ENCODE measurements at places on chromosomes 3 and 15.

- DNase-seq = no peak
Observed at GRCh38 chr3:35598804-35599203, 40.5 kb upstream of the ARPP21 start.

GRCh38 chr15:68330901-68331300, 53.4 kb downstream of the FEM1B start:
- no peak for DNase-seq

- no peak for DNase-seq
Observed at GRCh38 chr15:100623301-100623700, 20.9 kb downstream of the ASB7 start.

DNA sequence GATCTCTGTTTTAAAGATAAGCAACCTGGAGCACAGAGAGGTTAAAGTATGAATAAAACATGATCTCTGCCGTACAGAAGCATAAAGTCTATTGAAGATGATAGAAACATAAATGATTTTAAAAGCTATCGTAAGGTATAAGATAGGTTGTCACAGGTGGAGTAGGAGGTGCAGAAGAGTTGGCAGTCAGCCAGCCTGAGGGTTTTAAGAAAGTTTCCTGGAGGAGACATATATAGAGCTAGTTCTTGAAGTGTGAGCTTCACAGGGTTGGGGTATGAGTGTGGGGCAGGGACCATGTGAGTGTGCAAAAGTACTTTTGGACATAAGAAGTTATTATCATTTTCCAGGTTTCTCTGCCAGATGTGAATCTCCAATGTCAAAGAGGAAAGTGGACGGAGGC, 3.9 kb upstream of the FGF12 start:
- no peak for DNase-seq

DNA sequence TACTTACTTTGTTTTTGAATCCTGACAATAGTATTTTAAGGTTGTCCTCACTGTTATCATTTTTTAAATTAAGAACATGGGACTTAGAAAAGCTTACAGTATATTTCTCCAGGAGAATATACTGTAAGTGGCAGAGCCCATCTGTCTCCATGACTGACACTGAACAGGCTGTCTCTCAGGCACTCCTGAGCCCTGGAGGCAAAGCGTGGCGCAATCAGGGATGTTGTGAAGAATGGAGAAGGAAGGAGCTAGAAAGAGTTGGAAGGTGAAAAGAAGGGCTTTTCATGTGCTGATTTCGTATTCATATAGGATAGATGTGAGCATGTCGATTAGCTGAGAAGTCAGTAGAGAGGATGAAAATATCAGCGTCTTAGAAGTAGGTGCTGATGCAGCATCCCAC, 41.5 kb downstream of the FGF12 start:
- DNase-seq = no peak

- no peak for DNase-seq
Observed at GRCh38 chr3:51559411-51559888, 20.9 kb downstream of the RAD54L2 start.

- DNase-seq = no peak
Observed at GRCh38 chr15:80208758-80209734, 43.0 kb downstream of the CTXND1 start.

- peak; percentile 66 for DNase-seq
Observed at GRCh38 chr15:40762919-40763800, 708 bp upstream of the GCHFR start.

DNA sequence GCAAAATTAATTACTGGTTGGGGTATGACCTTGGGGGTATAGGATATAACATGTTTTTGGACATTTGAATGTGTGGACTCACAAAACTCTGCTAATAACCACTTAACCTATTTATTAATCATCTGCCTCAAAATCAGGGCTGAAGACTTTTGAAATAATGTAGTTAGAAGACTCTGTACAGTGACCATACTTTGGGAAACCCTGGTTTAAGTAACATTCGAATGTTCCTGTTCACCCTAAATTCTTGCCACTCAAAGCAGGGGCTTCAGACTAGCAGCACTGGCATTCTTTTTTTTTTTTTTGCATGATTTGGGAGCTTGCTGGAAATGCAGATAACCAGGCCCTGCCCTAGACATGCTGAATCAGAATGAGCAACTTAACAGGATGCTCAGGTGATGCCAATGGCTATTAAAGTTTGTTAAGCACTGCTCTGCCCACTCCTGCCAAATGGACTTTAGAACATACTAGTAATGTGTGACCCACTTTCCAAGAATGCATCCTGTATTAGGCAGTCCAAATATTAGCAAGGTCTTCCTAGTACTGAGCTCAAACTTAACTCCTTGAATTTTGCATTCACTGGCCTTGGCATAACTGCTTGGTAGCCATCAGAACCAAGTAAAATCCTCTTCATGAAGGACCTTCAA, 12.7 kb upstream of the ST3GAL6 start:
- DNase-seq = no peak

- no peak for DNase-seq
Observed at GRCh38 chr3:4245671-4246070, 57.5 kb upstream of the SETMAR start.

- DNase-seq = no peak
Observed at GRCh38 chr3:180189310-180189648, 152.5 kb upstream of the PEX5L start.

DNA sequence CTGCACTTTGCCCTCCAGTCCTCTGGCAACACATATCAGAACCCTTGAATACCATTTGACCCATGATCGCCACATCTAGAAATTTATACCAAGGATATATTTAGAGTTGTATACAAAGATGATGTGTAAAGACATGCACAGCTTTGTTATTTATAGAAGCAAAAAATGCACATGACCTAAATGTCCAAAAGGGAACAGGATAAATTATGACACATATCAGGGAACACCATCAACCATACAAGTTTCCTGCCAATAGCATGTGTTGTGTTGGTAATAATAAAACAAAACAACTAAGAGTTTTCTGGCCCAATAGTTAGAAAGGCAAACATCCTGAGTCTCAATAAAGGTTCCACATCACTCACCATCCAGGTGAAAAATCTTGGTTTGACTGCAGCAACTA, 51.5 kb downstream of the AAGAB start:
- DNase-seq = no peak

GRCh38 chr15:64017082-64017588, 29.1 kb downstream of the DAPK2 start:
- DNase-seq = no peak

- DNase-seq = no peak
Observed at GRCh38 chr3:186779204-186779603, 4.2 kb upstream of the EIF4A2 start.

DNA sequence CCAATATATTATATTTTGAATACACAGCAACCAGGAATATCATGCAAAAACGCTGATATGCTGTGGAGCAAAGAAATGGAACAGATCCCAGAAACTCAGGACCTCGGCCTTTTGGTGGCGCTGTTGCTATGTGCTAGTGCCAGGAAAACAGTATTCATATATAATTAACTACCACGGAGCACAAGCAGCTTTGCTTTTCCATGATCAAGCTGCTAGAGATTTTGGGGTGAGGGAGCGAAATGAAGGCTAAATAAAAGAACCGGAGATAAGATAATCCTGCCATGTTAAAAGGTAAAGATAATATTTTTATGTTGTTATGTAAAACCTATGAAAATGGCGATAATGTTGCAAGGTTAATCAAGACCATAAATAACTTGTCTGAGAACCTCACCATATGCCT, 157.7 kb upstream of the FAM3D start:
- peak; percentile 69 for DNase-seq

GRCh38 chr3:160343132-160343531, 55.9 kb downstream of the IFT80 start:
- DNase-seq = no peak

GRCh38 chr3:171815973-171816595, 5.8 kb upstream of the PLD1 start:
- DNase-seq = no peak

DNA sequence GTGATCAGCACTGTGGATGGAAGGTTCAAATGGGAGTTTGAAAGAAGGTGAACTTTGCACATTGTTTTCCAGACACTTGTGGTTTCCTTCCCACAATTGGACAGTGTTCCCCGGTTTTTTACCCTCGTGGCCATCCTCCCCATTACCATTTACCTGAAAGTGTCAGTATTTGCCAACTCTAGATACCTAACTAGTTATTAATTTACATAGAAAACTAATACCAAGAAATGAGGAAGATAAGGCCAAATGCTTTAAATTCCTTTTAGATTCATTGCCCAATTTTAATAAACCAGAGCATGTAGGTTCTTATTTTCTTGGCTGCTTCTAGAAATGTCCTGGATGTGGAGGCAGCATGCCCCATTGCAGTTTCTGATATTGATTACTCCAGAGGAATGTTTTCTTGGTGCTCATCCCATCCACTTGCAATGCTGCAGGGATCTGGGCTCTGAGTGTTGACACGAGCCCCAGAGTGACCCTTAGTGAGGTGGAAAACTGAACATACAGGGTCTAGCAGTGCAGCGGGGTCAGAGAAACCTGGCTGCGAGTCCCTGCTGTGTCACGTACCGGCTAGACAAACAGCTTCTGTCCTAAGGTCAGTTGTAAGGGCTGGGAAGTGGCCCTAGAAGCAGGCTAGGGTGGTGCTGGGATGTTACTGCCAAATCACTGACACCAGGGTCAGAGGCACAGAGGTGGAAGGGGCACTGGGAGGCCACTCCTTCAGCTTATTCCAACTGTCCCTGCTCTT, 23.5 kb downstream of the LSM3 start:
- DNase-seq = no peak

DNA sequence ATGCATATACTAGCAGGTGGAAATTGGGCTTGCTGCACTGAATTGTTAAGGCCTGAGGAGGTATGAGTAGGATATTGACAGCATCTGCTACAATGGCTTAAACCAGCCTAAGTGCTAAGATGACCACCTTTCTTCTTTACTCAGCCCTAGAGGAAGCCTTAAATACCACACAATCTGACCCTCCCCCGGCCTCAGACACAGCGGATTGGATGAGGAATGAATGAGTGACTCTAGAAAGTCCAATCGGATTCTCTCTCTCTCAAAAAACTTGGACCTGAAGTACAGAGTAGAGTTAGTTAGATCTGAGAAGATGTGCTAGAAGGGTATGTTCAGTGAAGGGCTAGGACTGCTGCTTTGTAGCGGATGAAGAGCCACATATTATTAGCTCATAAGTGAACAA, 39.9 kb upstream of the C3orf49 start:
- DNase-seq = no peak

DNA sequence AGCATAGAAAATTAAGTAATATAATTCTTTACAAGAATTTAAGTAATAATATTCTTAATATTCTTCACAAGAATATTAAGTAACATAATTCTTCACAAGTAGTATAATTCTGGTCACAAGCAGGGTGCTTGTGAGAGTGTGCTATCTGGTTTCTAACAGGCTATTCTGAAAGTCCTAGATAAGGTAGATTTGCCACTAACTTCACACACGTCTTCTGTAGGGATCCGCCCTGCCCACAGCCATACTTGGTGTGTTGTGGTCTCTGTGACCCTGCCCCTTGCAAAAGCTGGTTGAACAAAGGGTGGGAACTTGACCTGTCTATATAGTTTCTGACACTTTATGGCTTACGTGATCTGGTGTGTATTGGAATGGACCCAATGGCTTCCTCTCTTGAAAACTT, 253.4 kb upstream of the MDFIC2 start:
- no peak for DNase-seq

DNA sequence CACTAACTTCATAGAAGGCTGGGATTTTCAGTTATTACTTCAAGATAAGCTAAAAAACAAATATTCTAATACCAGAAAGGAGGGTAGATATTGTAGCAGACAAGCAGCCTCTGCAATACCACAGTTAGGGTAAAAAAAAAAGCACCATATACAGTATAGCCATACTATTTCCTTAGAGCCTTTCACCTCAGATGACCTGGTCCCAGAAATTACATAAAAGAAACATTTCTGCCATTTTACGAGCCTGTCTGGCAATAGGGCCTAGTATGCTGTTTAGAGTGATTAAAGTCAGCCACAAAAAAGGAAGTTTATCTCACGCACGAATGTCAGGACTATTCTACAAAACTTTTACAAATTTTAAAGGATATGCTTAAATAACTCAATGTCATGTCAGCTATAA, 1016.6 kb downstream of the PLOD2 start:
- DNase-seq = no peak

- no peak for DNase-seq
Observed at GRCh38 chr3:172984914-172985313, 156.1 kb downstream of the SPATA16 start.

DNA sequence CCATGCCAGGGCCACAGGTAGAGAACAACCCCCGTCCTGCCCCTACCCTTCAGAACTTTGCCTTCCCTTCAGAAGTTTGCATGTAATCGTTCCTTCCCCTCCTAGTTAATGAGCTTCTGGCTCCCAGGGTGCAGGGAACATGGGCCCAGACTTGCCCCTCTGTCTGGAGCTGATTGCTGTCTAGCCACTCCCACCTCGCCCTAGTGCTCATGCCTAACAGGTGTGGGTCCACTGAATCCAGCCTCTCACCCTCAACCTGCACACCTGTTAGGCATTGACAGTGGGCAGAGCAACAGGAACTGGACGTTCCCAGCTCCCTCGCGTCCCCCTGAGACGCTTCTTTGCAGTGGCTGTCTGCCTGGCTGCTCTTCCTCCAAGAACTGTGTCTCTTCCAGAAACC, 40.3 kb downstream of the WNT5A start:
- DNase-seq = no peak

DNA sequence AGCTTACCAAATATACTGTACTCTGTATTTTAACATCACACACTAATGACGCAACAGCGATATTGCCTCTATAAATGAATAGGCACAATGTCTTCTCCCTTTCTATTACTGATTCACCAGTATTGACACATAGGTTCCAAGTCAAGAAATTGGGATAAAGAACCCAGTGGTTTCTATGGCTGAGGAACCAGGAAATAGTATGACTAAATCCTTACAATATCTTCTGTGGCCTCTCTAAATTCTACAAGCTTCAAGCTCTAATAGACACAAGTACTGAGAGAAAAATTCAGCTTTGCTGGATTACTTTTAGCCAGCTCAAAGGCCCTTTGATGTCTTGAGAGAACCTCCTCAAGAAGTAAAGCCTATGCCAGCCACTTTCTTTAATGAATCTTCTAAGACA, 162.5 kb downstream of the DPH6 start:
- DNase-seq = no peak

DNA sequence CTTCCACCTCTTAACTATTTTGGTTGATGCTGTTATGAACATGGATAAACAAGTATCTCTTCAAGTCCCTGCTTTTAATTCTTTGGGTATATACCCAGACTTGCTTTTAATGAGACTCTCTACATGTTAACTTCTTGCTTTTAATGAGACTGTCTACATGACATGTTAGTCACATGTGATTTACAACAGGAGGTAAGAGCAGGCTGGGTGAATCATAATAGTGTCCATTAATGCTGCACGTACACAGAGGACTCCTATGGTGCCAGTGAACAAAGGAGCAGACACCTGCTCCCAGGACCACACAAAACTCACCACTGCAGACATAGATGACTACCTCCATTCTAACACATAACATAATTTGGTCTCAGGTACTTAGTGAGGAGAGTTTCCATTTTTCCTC, 273.4 kb upstream of the NSMCE3 start:
- no peak for DNase-seq

Data from stimulated activated CD8-positive, alpha-beta memory T cell treated with anti-CD3 and anti-CD28 coated beads, Interleukin-4, amount 100 ng/mL, for 48 hours (primary cell).